ENCODE measurements at places on chromosomes 12 and 14. TPM values are rescaled to one million over a fixed set of nuclear protein-coding genes. Genes with fewer than 3 reads are reported as not detected.

CLEC6A gene
- total RNA-seq, result not detected

RDH5 gene
- 26.3 TPM for total RNA-seq

RTL1 gene
- total RNA-seq, result not detected

TAS2R14 gene
- total RNA-seq, result 1.3 TPM

NELL2 gene
- 1.3 TPM for total RNA-seq
